Stimulated activated CD4-positive, alpha-beta T cell treated with anti-CD3 and anti-CD28 coated beads, Interleukin-1b, Interleukin-23, amount 100 ng/mL, for 1 hour (primary cell): ENCODE measurements at places on chromosomes 4 and X.

- no peak for DNase-seq
Observed at GRCh38 chrX:43975796-43976195, 2.6 kb upstream of the NDP start.

DNA sequence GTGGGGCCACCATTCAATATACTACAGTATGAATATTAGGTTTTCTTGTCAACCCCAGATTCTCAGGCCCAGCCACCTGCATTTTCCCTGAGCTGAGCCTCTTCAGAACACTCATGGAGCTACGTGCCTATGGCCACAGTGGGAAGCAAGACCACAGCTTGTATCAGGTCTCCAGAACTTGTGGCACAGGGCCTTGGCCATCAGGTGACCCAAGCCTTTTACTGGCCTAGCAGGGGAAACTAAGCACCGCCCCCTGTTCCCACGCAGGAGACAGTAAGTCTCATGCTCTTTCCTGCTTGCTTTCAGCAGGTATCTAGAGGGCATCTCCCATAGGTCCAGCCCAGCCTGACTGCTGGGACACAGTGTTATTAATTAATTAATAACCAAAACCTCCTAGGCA is 138.4 kb upstream of the MAMLD1 start:
- no peak for DNase-seq

GRCh38 chrX:120769576-120770341 is 105.9 kb downstream of the CT47B1 start:
- no peak for DNase-seq

GRCh38 chr4:4672402-4672801 is 130.6 kb upstream of the STX18 start:
- no peak for DNase-seq

GRCh38 chr4:110020139-110020538 is 107.5 kb downstream of the EGF start:
- DNase-seq, result no peak

GRCh38 chr4:47929682-47930201 is 15.4 kb upstream of the NFXL1 start:
- no peak for DNase-seq

DNA sequence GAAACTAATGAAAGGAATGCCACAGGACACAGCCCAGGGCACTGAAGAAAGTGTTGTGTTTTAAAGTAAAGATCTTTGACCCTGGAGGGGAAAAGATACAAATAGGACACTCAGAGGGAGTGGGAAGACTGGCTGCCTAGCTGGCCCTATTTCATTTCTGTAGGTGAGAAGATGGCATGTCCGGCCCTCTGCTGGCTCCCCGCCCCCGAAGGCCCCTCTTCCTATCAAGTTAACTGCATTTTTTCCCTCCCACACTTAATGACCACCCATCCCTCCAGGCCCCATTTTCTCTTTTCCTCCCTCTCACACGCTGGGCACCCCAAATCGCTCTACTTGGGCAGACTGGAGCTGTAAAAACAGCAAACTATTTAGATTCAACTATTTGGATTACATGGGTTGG is 5.5 kb upstream of the TRIM75 start:
- DNase-seq, result no peak

DNA sequence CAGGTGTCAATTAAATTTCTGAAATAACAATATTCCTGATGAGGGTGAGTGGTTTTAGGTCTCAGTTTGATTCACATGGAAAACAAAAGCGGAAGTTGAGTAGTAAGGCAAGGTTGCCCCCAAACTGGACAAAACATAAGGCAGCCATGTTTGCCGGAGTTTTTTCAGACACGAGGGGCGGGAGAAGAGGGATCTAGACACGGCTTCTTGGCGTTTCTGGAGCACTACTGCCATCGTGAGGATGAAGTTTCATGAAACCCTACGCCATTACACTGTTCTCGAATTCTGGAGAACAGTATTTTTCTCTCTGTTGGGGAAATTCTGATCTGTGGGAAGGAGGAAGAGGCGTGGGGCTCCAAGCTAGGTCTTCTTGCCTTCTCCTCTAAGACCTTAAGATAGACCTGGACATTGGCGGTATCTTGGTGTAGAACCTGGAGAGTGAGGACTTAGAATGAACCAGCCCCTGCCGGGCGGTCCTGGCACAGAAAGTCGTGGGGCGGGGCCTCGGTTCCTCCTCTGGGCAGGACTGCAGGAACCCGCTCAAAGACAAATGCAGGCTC is 160.3 kb downstream of the OR13H1 start:
- no peak for DNase-seq

DNA sequence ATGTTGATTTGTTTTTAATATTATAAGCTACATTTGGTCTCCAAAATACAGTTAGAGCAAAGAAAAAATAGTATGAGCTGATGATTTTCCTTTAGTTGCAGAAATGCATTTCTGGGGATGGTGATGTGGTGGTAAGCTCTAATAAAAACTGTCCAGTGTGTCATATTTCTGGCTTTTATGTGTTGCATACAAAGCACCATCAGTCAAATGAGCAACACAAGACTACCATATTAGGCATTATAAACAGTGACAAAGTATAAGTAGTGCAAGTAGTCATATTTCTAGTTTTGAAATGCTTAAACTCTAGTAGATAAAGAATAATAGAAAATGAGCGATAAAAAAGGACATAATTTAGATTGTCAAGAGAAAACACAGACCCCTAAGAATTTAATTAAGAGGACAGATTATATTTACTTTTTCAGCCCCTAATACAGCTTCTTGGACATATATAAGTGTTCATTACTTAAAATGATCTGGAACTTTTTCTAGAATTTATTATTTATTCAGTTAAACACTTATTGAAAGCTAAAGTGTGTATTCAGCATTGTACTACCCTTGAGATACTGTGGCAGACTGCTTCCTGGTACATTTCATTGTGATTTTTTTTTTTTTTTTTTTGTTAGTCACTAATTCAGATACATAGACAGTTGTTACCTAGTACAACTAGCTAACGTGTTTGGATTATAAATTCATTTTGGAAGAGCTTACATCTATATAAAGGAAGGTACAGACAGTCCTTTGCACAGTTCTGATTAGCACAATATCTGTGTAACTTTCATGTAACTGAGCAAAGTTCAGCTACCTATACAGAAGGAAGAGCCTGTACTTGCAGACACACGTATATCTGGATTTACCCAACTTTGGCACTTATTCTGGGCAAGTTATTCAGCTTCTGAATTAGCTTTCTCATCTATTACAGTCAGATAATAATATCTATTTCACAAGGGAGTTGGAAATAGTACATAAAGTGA is 22.3 kb downstream of the RAP1GDS1 start:
- DNase-seq, result no peak

GRCh38 chrX:140723121-140723715 is 13.7 kb downstream of the LINC00632 start:
- no peak for DNase-seq

DNA sequence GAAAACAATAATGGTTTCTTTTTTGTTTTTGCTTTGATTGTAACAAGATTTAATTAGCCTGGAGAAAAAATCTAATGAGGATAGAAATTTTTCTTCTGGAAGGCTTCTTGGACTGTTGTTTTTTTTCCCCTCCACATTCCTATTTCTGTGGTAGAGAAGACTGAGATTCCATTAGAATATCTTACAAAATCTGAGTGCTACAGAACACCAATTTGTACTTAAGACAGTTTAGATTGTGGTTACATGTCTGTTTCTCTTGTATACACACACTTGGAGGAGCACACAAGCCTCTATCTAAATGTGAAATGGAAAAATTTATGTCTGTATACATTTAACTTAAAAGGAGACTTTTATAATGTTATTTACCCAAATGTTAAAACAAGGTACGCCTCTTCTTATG is 176.9 kb upstream of the ARSJ start:
- no peak for DNase-seq

DNA sequence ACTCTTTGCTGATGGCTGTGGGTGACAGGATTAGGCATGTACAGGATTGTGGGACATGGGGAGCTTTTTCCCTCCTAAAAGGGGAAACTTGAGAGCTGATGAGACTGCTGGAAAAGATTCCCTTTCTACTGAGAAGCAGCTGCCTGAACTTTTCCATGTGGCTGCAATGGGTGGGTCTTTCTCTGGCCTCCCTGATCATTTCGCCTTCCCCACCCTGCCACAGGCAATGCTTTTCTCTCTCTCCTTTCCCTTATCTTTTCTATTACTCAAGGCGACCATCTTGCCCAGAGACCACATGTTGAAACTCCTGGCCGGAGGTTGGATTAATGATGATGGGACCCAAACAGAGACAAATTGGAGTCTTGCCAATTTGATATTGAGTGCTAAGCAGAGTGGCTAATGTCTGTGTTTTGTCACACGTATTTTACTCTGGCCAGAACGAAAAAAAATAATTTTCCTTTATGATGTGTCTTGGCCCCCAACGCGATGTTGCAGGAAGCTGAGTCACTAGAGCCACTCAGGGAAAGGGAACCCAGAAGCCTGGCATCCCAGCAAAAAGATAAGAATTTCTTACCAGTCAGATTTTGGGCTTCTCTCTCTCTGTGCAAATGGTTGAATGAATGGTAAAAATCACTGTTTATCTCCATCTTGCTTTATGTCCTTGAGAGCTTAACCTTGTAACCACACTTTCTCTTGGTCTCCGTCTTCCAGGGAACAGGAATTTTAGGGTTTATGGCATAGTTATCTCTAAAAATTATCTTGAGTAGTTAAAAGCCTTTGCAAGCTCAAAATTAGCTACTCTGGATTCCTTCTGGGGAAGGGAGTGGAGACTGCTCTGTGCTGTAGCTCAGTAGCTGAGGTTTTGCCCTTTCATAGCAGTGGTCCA is 19.4 kb upstream of the ATP8A1 start:
- DNase-seq, result no peak

GRCh38 chrX:10893976-10894375 is 217.2 kb upstream of the HCCS start:
- no peak for DNase-seq

GRCh38 chrX:10358958-10359357 is 202.2 kb downstream of the CLCN4 start:
- no peak for DNase-seq

DNA sequence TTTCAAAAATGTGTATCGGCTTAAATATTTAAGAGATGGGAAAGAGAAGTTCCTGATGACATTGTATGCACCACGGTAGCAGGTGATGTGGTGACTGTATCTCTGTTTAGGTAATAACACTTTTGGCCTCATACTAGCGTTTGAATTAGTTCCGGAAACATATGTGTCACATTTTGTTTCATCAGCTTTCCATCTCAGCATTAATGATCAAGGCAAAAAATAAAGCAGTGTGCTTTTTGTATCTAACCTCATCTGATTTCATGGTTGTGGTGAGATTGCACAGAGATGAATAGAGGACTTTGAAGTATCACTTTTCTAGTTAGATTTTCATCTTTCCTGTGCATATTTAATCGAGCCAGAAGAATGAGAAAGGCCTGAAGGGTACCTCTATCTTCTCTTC is 206.4 kb upstream of the SPRY1 start:
- DNase-seq, result no peak

DNA sequence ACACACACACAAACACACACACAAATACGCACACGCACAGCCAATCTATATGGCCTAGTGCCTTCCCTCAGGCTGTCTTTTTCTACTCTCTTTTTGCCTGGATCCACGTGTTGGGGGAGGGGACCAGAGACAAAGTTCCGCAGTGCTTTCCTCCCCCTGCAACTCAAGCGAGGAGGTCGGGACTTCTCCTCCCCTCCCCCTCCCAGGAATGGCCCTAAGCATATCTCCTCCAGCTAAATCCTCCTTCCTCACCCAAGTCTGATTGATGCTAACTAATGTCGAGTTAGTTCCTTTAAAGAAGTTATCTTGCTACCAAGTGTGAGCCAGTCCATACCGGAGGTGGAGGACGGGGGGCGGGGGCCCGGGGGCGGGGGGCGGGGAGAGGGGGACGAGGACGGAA is 141.2 kb upstream of the ZIC3 start:
- DNase-seq, result no peak

DNA sequence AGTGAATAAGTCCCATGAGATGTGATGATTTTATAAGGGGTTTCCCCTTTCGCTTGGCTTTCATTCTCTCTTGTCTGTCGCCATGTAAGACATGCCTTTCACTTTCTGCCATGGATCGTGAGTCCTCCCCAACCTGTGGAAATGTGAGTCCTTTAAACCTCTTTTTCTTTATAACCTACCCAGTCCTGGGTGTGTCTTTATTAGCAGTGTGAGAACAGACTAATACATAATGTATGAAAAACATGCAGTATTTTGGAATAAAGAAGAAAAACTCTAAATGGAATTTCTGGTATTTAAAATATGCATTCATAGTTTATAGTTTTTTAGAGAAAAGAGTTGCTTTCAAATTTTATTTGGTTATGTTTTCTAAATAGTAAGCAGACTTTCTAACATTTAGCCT is 360.7 kb downstream of the PCDH7 start:
- DNase-seq, result no peak

GRCh38 chr4:113586072-113586471 is 175.5 kb downstream of the CAMK2D start:
- no peak for DNase-seq

- DNase-seq, result no peak
Observed at GRCh38 chr4:152072001-152072485, 311.2 kb upstream of the GATB start.

DNA sequence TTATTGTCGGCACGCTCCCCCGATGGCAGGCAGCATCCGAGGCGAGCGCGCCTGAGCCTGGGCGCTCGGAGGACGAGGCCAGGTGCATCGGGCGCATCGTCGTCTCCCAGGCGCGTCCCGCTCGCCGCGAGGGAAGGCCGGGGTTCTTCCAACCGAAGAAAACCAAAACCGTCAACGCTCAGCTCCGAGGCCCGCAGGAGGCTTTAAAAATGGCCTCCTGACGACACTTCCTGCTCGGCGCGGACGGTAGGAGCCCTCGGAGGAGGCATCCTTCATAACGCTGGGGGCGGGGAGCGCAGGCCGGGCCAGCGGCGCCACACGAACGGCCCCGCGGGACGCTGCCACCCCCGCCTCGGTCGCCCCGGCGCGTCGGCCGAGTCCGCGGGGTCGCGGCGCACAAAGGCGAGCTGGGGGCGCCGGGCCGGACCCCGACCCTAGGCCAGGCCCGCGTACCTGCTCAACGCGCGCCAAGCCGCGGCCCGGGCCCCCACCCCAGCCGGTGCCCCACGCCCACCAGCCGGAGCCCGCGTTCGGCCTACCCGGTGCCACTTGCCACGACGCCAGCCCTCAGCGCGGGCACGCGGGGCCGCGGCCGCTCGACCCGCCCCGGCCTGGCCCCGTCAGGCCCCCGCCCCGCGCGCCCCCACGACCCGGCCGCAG is 501 bp downstream of the ZNF518B start:
- DNase-seq, result no peak

- DNase-seq, result no peak
Observed at GRCh38 chr4:187333151-187333550, 609.5 kb upstream of the FAT1 start.

DNA sequence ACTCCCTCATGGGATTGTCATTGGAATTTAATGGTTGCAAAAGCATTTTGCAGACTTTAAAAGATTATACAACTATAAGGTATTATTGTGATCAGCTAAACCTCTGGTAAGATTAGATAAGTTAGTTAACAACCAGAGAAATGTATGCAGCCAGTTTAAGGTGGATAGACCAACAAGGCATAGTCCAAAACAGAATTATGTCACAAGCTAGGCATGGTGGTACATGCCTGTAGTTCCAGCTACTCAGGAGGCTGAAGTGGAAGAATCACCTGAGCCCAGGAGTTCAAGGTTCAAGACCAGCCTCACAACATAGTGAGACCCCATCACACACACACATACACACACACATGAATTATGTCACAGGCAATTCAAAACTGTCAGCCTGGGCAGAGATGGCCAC is 54.7 kb upstream of the KLHL13 start:
- no peak for DNase-seq
